ENCODE measurements at places on chromosomes 13 and 19.

GRCh38 chr13:31887286-31887685 lies 144.3 kb upstream of the FRY start:
- no peak for DNase-seq

- no peak for DNase-seq
These were observed 313.7 kb downstream of the HS6ST3 start for GRCh38 chr13:96403651-96404050.

- DNase-seq: no peak
These were observed 2.7 kb upstream of the MADCAM1 start for GRCh38 chr19:493391-494170.

DNA sequence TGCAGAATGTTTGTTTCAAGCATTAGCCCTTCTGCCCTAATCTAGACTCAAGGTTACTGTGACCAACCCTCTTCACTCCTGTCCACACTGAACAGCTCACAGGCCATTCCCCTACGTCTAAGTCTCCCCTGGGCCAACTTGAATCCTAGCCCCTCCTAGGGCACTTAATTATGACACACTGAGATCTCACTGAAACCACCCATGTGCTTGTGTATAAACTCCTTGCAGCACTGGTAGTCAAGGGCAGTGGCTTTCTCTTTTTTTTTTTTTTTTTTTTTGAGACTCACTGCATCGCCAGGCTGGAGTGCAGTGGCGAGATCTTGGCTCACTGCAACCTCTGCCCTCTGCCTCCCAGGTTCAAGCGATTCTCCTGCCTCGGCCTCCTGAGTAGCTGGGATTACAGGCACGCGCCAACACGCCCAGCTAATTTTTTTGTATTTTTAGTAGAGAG lies 1.9 kb upstream of the AKT2 start:
- DNase-seq: no peak

DNA sequence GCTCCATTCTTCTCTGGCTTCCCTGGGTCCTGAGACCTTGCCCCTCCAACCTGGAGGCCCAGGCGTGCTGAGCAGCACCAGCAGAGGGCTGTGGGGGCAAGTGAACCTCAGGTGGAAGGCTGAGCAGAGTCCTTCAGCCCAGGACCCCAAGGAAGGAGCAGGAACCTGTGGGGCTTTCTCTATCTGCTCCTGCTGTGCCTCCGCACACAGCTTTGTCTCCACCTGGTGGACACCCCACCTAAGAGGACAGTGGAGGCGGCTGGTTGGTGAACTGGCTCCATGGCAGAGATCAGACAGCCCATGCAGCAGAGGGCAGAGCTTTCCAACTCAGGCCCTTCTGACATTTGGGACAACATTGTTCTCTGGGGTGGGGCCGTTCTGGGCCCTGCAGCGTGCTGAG lies 19.7 kb downstream of the ZFR2 start:
- DNase-seq: no peak

All from nucleus accumbens (tissue), 56 donors.